ENCODE measurements at places on chromosomes 3 and 15.

- no peak for DNase-seq
These were observed 61.7 kb downstream of the PCSK6 start for GRCh38 chr15:101427606-101428487.

DNA sequence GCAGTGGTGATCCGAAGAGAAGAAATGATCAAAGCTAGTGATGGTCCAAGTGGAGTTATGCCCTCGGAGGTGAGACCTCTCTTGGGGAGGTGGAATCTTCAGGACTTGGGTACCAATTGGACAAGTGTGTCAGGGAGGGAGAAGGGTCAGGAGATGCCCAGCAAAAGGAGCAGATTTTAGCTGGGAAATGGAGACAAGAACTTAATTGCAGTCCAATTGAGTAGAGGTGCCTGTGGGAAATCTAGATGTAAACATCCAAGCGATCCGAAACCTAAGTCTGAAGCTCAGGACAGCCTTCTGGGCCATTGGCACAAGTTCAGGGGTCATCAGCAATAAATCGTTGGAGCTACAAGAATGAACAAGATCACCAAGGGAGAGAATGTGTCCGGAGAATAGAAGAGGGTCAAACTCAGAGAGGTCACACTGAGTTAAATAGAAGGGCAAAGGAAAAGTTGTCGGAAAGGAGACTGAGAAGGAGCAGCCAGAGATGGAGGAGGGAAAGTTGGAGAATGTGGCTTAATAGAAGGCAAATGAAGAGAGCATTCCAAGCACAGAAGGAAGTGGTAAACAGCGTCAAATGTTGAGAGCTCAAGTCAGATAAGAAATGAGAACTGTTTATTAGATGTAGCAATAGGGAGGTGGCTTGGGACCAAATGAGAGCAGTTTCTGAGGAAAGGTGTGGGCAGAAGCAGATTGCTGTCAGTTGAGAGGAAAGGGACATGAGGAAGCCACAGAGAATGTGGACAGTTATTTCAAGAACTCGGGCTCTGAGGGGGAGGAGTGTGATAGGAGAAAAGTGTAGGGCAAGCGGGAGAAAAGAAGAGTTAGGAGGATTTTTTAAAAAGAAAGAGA, 64.2 kb upstream of the FNDC3B start:
- DNase-seq: no peak

GRCh38 chr3:186988806-186989205, 58.5 kb downstream of the ST6GAL1 start:
- DNase-seq: no peak

DNA sequence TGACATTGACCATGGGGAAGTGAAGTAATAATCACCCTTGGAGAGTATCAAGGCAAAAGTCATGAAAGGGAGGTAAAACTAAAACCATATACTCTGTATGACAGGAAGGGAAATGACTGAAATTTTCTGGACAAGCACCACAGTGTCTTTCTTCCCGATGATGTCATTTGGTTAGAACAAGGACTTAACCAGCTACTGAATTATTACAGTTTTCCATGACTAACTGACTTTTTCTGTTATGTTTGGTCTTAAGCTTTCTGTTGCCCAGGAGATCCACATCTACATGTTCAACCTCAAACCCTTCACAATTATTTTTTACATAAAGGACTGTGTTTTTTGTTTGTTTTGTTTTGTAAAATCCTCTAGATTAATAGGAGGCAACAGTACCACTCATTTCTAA, 191.9 kb upstream of the IL12A start:
- DNase-seq: no peak

GRCh38 chr3:61452535-61453090, 108.8 kb upstream of the PTPRG start:
- no peak for DNase-seq

GRCh38 chr3:71087143-71088018, 496.1 kb downstream of the FOXP1 start:
- no peak for DNase-seq

DNA sequence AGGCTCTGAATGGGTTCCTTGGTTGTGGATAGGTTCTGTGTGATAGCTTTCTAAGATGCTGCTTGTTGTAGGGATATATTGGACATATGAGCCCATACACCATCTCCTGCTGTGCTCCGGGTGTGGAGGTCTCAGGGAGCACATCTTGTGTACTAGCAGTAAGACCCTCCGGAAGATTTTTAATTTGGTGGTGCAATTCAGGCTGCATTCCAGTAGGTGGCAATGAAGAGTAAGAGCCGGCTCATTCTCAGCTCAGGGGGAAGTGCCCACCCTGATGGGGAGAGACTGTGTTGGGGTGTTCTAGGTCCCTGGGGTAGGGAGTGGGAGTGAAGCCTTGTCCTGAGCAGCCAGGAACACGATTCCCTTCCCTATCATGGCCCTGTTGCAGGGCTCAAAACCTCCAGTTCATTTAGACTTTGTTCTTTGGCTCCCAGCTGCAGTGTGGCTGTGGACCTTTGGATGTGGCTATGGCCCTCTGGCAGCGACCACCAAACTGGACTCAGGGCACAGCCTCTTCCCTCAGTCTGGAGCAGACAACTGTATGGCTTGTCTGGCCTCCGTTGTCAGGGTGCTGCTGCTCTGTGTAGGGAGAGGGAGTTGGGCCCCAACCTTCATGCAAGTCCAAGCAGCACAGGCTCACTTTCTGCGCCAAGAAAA, 104.7 kb downstream of the UNC13C start:
- DNase-seq: peak; percentile 34

DNA sequence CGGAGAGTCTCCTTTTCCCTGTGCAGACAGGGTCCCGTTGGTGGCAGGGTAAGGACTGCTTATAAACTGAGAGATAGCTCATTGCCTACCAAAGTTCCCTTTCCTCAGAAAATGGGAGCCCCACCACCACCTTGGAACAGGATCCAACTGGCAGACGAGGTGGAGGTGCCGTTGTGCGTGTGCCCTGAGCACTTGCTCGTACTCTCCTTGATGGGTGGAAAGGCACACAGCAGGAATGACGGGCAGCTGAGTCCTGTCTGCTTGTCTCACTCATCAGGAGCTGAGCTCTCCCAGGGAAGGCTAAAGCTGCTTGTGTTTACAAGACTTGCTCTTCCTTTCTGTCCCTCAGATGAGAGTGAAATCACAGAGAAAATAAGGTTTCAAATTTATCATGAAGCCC, 60.7 kb downstream of the B3GNT5 start:
- no peak for DNase-seq

DNA sequence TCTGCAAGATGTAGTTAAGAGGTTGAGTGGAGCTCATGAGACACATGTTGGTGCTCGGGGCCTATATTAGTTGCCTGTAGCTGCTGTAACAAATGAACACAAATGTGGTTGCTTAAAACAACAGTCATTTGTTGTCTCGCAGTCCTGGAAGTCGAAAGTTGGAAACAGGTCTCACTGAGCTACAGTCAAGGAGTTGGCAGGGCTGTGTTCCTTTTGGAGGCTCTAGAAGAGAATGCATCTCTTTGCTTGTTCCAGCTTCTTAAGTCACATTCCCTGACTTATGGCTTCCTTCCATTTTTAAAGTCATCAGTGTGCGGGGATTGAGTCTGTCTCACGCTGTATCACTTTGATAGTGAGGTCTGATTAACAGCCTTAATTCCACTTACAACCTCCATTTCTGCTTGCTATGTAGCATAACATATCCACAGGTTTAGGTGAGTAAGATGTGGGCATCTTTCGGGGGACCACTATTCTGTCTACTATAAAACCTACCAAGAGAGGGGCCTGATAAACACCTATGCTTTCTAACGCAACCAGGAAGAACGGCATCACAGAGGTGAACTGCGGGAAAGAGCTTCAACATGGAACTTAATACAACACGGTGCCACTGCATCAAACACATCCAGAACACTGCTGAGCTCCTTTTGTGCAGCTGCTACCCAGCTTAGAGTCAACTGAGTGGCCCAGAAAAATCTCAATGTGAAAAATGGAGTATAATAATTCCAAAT, 119.4 kb downstream of the ATP10A start:
- no peak for DNase-seq

- no peak for DNase-seq
These were observed 3.0 kb downstream of the ARHGAP31 start for GRCh38 chr3:119297169-119297568.

DNA sequence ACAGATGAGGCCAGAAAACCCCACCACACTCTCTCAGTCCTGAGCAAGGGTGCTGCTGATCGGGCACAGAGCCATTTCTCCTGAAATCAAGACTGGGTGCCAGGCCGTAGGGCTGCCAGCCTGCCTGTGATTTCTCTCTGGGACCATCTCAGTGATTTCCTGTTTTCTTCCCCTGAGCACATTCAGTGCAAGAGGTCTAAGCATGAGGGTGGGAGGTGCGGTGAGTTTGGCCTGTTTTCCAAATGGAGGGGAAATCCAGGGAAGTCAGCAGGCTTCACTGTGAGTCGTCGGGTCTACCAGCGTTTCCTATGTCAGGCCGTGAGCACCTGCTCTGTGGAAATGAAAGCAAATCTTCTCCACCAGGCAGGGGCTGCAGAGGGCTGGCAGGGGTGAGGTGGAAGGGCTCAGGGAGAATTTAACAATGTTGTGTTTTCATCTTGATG, 82.3 kb downstream of the ST6GAL1 start:
- no peak for DNase-seq

- DNase-seq: no peak
These were observed 184.0 kb downstream of the GOLGA6L6 start for GRCh38 chr15:20357481-20358065.

- no peak for DNase-seq
These were observed 87.9 kb upstream of the KCNH8 start for GRCh38 chr3:19060404-19060803.

- DNase-seq: no peak
These were observed 611.2 kb upstream of the GRM7 start for GRCh38 chr3:6249679-6250078.

- no peak for DNase-seq
These were observed 127.2 kb downstream of the EBLN2 start for GRCh38 chr3:73188707-73189106.

DNA sequence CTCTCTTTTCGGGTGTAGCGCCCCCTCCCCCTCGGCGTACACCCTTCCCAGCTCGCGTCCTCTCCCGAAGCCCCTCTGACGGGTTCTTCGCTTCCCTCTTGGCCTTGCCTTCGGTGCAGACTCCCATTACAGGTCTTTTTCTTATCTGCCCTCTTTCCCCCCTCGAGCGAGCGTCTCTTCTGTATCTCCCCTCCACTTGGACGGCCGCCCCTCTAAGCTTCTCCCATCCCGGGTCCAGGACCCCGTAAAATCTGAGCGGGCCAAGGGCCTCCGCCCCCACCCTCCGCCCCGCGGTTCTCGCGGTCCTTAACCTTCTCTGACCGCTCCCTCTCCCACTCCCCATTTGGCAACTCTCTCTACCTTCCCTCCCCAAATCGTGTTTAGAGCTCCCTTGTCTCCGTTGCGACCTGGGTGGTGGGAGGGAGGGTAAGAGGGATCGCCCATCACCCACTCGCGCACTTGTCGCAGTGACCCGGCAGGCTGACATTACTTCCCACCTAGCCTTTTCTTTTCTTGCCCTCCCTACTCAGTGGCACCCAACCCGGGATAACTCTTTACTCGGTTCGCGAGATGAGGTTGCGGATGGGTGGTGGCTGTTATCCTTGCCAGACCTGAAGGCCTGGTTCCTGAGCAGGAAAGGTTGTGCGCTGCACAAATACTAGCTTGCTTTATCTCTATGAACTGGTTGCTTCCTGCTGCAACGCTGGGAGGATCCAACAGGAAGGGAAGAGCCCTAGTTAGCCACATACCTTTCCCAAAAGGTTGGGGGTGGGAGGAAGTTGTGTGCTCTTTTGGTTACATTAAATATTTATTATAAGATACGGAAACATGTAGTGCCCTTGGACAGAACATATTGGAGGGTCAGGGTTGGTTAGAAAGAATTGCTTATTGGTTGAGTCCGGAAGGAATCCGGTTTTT, 922 bp downstream of the RAB11A start:
- DNase-seq: peak; percentile 32

- no peak for DNase-seq
These were observed 117.4 kb upstream of the MBNL1 start for GRCh38 chr3:152151216-152151876.

- no peak for DNase-seq
These were observed 44.8 kb upstream of the GNB5 start for GRCh38 chr15:52236013-52236412.

- DNase-seq: peak; percentile 34
These were observed 779 bp upstream of the CTNNB1 start for GRCh38 chr3:41198526-41198925.

DNA sequence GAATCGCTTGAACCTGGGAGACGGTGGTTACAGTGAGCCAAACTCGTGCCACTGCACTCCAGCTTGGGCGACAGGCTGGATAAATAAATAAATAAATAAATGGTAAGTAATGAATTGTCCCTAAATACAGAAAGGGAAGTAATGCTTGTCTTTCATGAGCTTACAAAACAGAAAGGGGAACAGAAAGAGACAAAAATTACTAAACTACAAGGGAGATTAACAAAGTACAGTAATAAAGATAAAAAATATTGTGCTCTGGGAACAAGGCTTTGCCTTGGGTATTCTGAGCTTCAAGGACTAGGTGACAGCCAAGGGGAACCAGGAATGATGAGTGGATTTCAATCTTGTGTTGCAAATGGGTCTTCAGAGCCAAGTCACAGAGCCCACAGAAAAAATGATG, 9.2 kb upstream of the HLTF start:
- no peak for DNase-seq

DNA sequence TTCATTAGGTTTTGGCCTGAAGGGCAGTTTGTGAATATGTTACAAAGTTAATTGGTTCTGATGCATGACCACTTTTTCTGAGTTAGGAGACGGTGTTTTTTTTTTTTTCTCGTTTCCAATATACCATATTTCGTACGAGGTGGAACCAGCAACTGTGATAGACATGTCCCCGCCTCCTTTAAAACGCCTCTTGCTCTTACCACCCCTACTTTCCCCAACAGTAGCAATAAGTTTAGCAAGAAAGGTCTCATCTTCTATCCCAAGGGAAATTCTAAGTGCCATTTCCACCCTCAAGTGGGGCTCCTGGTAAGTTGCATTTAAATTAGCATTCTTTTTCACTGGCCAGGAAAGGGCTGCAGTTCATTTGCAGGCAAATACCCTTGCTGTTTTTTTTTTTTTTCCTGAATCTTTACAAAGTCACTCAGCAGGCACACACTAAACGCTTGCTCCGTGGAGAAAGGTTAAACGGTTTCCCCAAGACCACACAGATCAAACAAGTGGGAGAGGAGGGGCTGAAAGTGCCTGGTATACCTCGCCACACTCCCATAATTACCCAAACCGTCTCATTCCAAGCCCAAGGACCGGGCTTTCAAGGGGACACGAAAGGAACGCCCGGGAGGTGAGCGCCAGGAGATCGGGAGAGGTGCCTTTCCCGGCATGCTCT, 39.5 kb upstream of the MGA start:
- DNase-seq: no peak

- DNase-seq: no peak
These were observed 94.0 kb downstream of the KLHL25 start for GRCh38 chr15:85700767-85701166.

Measured in HuH-7 (cell line).